ENCODE measurements at places on chromosomes 3 and 15. TPM values are rescaled to one million over a fixed set of nuclear protein-coding genes. Genes with fewer than 3 reads are reported as not detected.

DNA sequence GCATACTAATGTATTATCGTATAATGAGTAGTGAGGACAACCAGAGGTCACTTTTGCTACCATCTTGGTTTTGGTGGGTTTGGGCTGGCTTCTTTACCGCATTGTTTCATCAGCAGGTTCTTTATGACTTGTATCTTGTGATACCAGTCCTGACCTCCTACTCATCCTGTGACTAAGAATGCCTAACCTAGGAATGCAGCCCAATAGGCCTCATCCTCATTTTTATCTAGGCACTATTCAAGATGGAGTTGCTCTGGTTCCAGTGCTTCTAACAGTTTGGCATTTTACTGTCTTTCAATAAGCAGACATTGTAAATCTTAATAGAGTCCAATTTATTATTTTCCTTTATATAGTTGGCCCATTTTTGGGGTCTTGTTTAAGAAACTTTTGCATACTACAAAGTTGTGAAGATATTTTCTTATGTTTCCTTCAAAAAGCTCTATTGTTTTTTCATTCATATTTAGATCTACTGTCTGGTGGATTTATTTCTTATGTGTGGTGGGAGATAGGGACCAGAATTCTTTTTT is 60.8 kb upstream of the RNU6-1 start:
- no peak for DNase-seq

GRCh38 chr3:126284258-126284904 is 72.8 kb downstream of the KLF15 start:
- DNase-seq, result no peak

DNA sequence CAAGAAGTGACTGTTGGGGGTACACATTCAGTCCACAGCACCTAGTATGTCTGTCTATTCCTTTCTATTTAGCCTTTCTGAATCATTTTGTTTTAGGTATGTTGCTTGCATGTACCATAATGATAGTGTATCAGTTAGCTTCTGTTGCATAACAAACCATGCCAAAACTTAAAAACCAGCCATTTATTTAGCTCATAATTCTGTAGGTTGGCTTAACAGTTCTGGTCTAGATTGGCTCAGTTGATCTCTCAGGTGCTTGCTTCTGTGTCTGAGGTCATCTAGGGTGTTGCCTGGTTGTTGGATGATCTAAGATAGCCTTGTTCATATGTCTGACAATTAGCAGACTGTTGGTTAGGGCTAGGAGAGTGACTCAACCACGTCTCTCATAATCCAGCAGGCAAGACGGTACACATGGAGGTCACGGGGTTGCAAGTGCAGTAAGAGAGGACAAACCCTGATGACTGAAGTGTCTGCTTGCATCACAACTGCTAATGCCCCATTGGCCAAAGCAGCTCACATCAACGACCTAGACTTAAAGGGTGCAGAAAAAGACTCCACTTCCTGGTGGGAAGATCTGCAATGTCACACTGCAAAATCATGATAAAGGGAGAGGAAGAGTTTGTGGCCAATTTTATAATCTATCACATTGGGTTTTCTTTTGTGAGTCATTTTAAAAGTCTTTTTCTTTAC is 6.8 kb upstream of the PDCD6IP start:
- no peak for DNase-seq

GRCh38 chr3:195001961-195002861 is 268.7 kb downstream of the XXYLT1 start:
- peak; percentile 75 for DNase-seq

DNA sequence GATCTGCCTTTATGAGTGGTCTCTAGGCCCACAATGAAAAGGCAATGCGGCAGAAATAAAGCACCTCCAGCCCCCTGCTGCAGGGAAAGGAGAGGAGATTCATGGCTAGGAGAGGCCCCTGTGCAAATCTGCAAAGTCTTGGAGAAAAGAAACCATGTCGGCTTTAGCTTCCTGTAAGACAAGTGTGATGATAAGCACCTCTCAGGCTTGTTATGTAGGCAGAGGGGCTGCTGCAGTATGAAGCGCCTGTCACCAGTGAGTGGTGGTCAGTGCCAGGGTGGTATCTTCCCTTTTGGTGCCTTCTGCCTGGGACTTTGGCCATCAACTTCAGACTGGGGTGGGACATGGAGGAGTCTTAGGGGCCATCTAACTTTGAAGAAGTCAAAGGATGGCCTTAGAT is 59.2 kb upstream of the ARHGEF3 start:
- DNase-seq, result no peak

- DNase-seq, result no peak
Measured at GRCh38 chr3:23253214-23253613, 50.1 kb downstream of the UBE2E2 start.

CCK gene
- total RNA-seq, result 1.1 TPM
